ENCODE measurements at places on chromosomes 7 and 10.

DNA sequence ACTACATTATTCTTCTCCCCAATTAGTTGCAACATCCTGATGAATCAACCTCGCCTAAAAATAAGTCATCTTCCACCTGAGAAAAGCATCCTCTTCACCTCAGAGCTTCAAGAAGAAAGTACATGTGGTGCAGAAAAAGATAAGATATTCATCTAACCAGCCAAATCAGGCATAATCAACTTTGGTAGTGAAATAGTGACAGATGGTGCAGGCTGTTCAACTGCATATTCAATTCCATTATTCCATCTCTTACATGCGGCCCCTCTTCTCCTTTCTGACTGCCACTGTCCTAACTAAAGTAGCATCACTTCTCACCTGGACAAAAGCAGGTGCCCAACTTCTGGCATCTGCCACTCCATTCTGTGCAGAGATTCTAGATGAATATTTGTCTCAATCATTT is 148.4 kb upstream of the STEAP1 start:
- no peak for DNase-seq

DNA sequence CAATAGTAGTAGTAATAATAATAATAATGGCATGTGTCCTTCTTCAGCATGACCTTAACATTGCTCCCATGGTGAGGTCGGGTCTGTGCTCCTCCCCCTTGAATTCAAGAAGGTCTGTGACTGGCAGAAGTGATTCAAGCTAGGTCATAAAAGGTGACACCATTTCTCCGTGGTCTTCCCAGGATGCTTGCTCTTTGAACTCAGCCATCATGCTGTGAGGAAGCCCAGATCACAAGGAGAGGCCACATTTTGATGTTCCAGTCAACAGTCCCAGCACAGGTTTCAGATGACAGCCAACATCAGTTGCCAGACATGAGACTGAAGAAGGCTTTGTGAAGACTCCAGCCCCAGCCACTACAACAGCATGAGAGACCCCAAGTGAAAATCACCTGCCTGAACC is 83.9 kb downstream of the SEPTIN14 start:
- no peak for DNase-seq

GRCh38 chr10:22634093-22634492 is 80.3 kb downstream of the PIP4K2A start:
- no peak for DNase-seq

GRCh38 chr7:69436946-69437345 is 161.3 kb upstream of the AUTS2 start:
- no peak for DNase-seq

- no peak for DNase-seq
These were observed 288.0 kb downstream of the FGFR2 start for GRCh38 chr10:121310151-121310711.

GRCh38 chr10:78401624-78402367 is 368.1 kb downstream of the RPS24 start:
- DNase-seq: no peak
